Skin of body (tissue), 3 donors: ENCODE measurements at places on chromosomes 5 and 9. TPM values are rescaled to one million over a fixed set of nuclear protein-coding genes. Genes with fewer than 3 reads are reported as not detected.

Gene TYRP1
- 73.9 TPM for total RNA-seq

Gene KCTD16
- total RNA-seq, result 0.20 TPM

Gene CTXN3
- total RNA-seq, result not detected

Gene WWC1
- total RNA-seq, result 7.3 TPM

Gene LRRC14B
- 0.79 TPM for total RNA-seq

- DNase-seq, result no peak
Observed at GRCh38 chr5:137220523-137220927, 278.6 kb downstream of the SPOCK1 start.

GRCh38 chr5:37841203-37841602 lies 1.4 kb upstream of the GDNF start:
- DNase-seq, result no peak

- no peak for DNase-seq
Observed at GRCh38 chr5:35438786-35439185, 178.9 kb upstream of the SPEF2 start.

DNA sequence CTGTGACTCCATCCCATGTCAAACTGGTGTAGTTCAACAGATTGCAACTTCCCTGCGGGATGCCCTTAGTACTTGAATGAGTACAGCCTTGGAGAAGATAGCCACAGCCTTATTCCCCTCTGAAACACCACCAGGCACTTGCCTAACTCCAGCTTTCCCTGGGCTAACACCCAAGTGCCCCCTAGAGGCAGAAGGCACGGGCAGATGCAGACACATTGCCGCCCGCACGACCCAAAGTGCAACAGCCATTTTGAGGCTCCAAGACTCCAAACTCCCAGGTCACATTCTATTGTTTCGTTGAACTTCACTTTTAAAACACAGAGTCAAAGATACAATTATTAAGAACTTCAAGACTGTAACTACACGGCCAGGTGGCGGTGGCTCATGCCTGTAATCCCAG lies 163.6 kb upstream of the CDH6 start:
- no peak for DNase-seq

DNA sequence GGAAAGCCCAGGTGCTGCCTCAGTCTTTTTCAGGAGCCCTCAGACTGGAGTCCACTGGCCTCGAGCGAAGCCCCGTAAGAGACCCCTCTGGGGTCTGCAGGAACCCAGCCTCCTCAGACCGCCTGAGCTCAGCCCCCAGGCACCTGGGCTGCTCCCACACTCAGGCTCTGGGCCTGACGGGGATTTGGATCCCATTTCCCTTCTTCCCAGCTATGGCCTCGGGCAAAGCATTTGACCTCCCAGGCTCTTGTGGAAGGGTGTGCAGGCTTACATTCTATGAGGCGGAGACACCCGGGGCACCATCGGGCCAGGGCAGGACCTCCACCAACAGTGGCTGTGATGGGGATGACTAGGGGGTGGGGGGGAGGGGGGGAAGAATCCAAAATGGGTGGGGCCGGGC lies 4.5 kb downstream of the AGPAT2 start:
- no peak for DNase-seq
